ENCODE measurements at places on chromosomes 2 and 18.
A peak's percentile ranks its signal among the peaks of the same experiment; 100 is the strongest.

GRCh38 chr18:8901019-8901418 is 195.7 kb downstream of the MTCL1 start:
- no peak for DNase-seq

GRCh38 chr18:80157708-80158343 is 48.8 kb downstream of the ADNP2 start:
- peak; percentile 66 for DNase-seq

DNA sequence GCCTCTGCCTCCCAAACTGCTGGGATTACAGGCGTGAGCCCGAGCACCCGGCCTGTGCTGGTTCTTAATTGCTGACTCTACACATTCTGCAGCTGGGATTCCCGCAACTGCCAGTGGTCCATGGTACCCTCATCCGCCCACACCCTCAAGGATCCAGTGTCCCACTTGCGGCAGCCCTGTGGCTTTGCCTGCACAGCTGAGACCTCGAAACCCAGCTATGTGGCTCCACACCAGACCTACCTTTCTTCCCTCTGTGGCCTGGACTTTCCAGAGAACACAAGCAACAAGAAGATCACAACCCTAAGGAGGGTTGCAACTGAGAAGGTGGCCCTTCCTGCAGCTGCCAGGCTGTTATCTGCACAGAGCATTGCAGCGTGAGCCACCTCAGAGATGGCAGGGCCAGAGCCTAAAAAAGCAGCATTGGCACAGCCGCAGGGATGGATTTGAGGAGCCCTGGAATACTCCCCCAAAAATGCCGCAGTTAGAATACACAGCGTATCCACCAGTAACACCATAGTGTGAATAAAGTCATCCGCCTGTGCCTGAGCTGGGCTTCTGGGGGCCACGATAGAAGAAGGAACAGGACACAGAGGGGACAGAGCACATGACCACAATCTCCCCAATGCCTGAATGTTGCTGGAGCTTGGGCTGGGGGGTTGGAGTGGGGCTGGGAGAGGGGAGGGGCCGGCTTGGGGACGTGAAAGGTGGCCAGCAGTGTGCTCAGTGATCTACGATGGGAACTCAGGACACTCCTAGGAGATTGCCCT is 1.9 kb downstream of the GPR55 start:
- no peak for DNase-seq

GRCh38 chr18:3097082-3097481 is 84.1 kb upstream of the LPIN2 start:
- DNase-seq: no peak

GRCh38 chr2:41966920-41967319 is 80.9 kb upstream of the PKDCC start:
- DNase-seq: no peak

GRCh38 chr2:145739681-145740080 is 1219.8 kb upstream of the ZEB2 start:
- no peak for DNase-seq

GRCh38 chr2:225598426-225598825 is 198.9 kb downstream of the NYAP2 start:
- DNase-seq: no peak

DNA sequence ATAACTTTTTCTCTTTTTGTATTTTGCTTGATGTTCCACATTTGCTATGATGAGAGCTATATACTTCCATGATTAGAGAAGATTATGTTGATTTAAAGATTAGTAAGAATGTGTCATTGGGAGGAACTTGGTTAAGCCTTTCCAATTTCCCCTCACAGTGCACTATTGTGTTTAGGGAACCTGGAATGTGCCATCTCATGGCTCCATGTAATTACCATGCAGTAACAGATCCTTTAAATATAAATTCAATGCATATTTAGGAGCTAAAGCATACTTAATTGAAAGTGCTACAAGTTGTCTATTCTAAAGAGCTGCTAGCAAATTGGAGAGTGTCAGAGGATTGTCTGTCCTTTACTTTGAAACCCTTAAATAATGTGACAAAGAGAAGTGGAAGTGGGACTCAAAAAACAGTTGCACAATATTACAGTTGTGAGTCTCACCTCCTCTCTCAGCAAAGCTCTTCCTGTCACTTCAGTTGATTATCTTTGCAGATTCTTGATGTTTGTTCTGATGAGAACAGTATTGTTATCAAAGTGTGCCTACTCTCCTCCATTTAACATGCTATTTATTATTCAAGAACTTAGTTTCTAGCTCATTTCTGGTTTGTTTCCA is 1162.7 kb upstream of the ZEB2 start:
- DNase-seq: no peak

DNA sequence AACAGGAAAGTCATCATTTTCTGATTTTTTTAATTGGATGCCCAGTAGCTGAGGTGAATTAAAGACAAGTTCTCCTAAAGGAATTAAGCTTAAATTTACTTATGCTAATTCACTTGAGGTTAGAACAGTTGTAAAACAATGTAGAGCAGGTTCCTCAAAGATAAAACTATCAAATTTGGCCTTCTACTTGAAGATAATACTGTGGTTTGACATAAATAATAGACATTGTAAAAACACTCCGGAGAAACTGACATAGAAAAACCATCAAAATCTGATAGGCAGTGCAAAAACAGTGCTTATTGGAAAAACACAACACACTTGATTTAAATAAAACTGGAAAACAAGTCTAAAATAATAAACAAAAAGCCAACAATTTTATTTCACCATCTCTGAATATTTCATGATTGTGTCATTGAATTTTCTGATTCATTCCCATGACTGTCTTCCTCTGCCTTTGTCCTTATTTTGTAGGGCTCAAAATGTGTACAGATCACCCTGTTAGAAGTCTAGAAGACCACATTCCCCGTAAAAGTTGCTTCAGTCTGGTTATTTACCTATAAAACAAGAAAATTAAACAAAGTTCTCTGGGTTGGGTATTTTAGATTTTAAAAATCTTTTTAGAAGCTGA is 28.3 kb upstream of the SLC40A1 start:
- DNase-seq: no peak

- DNase-seq: no peak
Measured at GRCh38 chr2:127523269-127523939, 2.9 kb downstream of the IWS1 start.

DNA sequence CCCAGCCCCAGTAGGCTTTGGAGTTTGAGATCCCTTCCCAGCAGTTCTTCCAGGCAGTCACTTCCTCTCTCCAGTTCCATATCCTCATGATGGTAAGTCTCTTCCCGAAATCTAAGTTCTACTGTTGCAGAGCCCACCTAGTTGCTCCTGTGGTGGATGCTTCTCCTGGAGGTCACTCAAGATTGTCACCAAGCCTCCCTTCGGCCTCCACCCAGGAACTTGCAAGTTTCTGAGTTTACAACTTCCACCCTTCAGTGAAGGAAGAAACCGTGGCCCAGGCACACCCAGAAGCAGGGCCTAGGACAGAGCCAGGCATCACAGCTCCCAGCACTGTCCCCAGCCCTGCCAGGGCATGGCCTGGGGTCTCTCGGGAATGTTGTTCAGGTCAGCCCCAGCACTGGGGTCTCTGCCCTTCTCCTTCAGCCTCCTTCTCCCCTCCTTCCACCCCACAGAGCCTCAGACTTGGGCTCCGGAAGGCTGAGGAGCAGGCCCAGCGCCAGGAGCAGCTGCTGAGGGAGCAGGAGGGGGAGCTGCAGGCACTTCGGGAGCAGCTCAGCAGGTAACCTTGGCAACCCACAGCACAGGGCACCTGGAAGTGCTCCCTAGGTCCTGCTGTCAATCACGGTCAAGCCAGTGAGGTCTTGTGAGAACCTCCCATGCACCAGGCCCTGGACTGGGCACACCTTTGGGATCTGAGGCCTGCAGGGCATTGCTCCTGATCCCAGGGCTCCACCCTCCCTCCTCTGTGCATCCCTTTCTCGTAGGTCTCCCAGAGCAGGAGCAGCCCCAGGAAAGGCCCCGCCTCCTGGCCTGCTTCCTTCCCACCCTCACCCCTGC is 7.1 kb downstream of the RUFY4 start:
- no peak for DNase-seq

GRCh38 chr2:101107241-101107640 is 43.9 kb downstream of the TBC1D8 start:
- no peak for DNase-seq

DNA sequence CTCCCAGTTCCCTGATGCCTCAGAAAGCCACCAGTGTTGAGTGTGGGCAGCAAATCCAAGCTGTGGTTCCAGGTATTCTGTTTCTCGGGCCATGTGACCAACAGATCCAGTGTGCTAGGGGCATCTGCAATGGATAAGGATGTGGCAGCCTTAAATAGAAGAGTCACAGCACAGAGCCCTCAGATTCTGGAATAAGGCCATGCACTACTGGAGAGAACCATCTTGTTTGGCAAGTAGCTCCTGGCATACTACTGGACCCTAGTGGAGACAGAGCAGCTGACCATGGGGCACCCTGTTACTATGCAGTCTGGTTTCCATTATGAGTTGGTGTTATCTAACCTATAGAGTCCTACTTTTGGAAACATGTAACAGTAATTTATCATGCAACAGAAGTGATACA is 53.3 kb upstream of the ZBTB7C start:
- no peak for DNase-seq

DNA sequence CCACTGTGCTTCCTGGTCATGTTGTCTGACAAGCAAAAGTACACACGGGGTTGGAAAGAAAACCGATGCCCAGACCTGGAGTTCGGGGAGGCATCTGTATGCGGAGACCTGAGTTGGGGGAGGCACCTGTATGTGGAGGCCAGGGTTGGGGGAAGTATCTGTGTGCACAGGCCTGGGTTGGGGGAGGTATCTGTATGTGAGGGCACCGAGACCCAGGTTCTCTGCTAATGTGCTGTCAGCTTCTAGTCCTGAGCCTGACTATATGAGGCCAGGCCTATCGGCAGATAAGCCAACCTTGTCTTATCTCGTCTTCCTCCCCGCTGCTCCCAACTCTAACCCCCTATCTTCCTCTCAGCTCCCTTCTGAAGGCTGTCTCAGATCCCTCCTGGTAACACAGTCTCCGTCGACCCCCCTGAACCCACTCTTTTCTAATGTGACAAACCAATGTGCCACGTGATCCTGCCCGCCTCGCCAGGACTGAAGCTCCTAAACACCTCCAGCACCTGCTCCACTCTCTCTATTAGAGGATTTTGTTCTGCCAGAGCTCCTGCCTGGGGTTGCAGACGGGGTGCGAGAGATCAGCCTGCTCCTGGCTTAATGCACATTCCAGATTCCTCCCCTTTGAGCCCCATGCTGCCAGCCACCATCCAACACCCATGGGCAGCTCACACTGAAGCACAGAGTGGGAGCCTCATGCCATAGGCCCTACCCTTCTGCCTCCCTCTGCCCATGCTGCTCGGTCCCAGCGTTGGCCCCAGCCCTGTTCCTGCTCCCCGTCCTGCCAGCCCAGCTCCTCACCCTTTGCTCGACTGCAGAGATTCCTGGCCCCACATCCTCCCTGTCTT is 188.4 kb downstream of the SH3BP4 start:
- no peak for DNase-seq

GRCh38 chr2:167764772-167765341 is 482.5 kb downstream of the STK39 start:
- DNase-seq: no peak

GRCh38 chr2:21515903-21516302 is 392.1 kb downstream of the TDRD15 start:
- DNase-seq: no peak

DNA sequence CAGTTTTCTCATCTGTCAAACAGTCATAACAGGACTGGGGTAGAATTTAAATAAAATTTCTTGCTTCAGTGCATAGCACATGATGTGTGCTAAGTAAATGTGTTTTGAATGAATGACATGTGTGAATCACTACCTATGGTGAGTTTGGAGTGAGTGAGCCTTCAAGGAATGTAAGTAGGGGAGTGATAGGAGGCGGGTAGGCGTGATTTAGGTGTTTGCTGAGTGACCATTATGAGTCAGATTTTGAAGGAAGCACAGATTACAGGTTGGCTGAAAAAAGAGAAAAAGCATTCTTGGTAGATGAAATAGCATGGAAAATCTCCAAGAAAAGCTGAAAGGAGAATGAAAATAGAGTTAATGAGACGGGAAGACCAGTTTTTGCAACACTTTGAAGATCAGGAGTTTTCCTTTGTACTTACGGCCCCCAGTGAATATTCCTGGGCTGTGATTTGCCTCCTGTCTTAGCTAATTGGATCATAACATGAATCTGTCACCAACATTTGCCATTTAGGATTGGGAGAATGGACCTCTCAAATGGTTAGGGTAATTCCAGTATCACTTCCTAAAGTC is 136.9 kb upstream of the GATA6 start:
- no peak for DNase-seq

GRCh38 chr2:59947917-59948541 is 605.4 kb downstream of the BCL11A start:
- DNase-seq: no peak

- no peak for DNase-seq
Measured at GRCh38 chr18:44411976-44412375, 268.7 kb upstream of the SETBP1 start.

GRCh38 chr2:160490733-160491685 is 2.6 kb downstream of the RBMS1 start:
- no peak for DNase-seq

Measured in stimulated activated CD8-positive, alpha-beta memory T cell treated with anti-CD3 and anti-CD28 coated beads, Interleukin-12 subunit alpha, Interleukin-12 subunit beta, amount 100 ng/mL, for 1 hour (primary cell).